ENCODE measurements at places on chromosomes 11 and 22.

DNA sequence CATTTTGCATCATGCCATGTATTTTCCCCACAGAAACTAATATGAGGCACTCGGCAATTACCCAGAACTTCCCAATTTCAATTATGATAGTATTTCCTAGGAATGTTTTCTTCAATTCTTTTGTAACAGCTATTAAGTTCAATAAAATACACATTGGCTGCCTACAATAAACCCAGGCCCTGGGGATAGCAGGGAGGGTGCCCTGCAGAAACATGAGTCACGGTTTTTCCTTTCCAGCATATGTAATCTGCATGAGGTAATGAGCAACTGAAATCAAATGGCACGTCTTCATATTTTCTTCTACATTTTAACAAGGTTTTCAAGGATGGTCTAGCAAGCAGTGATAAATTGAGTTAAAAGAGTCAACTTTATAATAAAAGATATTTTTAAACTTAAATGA lies 32.0 kb downstream of the GUCY1A2 start:
- no peak for DNase-seq

GRCh38 chr22:41619979-41620588 lies 759 bp downstream of the DESI1 start:
- DNase-seq, result peak; percentile 52

- peak; percentile 78 for DNase-seq
Observed at GRCh38 chr11:117953024-117953671, 23.9 kb upstream of the TMPRSS13 start.

GRCh38 chr11:106306942-106307341 lies 229.5 kb downstream of the AASDHPPT start:
- DNase-seq, result no peak

GRCh38 chr11:115873813-115874212 lies 369.6 kb upstream of the CADM1 start:
- DNase-seq, result peak; percentile 60

DNA sequence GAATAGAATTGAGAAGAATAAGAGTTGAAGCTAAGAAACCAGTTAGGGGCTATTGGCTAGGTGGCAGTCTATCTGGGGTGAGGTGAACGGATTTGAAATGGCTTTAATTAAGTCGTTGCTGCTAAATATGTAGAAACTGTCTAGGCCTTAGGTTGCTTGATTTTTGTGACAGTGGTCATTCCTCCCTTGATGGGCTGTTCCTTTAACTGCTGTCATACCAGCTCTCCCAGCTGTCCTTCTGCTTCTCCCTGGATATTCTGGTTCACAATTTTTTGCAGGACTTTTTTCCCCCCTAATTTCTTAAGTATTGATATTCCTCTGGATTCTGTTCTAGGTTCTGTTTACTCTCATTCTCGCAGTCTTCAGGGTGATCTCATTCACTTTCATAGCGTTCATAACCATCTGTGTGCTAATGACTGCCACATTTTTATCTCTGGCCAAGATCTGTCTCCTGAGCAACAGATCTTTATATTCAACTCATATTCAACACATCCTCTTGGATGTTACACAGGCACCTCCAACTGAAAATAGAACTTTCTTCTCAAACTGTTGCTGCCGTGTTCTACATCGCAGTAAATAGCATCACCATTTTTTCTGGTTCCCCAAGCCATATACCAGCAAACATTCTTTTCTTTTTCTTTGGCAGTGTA lies 134.1 kb downstream of the UVRAG start:
- no peak for DNase-seq

GRCh38 chr11:118438314-118438931 lies 2.1 kb downstream of the KMT2A start:
- peak; percentile 90 for DNase-seq

GRCh38 chr11:130003717-130004001 lies 1.0 kb upstream of the PRDM10 start:
- DNase-seq, result no peak

- DNase-seq, result peak; percentile 46
Observed at GRCh38 chr11:20477418-20478090, 90.0 kb downstream of the PRMT3 start.

GRCh38 chr11:66363187-66363601 lies 8.4 kb downstream of the SLC29A2 start:
- no peak for DNase-seq

- no peak for DNase-seq
Observed at GRCh38 chr22:38314051-38314932, 2.9 kb downstream of the CSNK1E start.

DNA sequence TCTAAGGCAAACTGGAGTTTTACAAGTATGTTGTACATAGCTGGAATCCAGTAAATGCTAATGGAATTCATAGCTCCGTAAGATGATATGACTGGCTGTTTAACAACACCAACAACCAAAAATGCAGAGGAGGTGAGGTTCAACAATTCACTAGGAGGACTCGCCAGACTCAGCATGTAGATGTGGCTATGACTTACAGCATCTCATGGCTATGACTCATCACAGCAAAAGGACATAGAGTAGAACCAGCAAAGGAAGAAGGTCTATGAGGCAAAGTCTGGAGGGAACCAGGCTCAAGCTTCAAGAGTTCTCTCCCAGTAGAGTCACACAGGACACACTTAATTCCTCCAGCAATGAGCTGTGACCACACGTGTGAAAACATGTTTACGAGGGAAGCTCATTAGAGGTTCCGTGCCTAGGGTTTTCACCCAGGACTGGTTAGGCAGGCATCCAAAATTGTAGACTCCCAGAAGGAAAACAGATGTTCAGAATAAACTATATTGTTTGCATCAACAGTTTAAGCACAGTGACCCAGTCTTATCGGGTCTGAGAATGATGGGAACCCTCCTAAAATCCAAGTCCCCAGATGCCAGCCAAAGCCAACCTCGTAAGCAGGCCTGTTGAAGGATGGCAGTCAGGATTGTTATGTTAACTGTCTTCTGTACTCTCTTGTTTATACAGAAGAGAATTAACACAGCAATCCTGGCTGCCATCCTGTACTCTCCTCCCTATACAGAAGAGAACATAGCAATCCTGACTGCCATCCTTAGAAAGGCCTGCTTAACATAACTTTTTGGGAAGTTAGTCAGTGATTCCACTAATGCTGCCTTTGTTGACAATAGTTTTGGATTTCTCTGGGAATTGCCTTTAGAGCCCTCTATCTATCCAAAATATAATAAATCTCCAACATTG lies 116.6 kb downstream of the LARGE1 start:
- DNase-seq, result no peak

DNA sequence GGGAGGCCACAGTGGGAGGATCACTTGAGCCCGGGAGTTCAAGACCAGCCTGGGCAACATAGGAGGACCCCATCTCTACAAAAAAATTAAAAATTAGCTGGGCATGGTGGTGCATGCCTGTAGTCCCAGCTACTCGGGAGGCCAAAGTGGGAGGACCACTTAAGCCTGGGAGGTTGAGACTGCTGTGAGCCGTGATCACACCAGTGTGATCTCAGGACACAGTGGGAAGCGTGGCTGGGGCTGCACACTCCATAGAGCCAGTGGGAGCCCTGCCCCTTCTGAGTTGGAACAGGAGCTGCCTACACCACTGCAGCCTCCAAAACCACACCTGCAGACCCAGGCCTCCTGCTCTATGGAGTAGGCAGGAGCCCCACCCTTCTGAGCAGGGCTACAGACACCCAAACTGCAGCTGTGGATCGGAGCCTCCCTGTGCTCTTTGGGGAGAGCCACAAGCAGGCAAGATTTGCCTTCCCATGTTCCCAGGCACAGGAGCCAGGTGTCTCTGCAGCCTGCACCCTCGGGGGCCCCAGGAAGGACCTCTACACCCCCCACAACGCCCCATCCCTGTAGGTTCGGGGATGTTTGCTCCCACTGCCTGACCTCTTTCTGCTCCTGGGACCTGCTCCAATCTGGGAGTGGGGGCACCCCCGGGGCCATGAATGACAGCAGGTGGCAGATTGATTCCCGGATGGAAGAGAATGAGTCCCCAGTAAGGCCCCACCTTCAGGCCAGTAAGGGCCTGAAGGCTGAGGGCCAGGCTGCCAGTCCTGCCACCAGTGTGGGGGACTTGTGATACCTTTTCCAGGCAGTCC lies 245.4 kb downstream of the BUD13 start:
- no peak for DNase-seq

GRCh38 chr11:21769188-21769587 lies 423.7 kb upstream of the ANO5 start:
- DNase-seq, result no peak

DNA sequence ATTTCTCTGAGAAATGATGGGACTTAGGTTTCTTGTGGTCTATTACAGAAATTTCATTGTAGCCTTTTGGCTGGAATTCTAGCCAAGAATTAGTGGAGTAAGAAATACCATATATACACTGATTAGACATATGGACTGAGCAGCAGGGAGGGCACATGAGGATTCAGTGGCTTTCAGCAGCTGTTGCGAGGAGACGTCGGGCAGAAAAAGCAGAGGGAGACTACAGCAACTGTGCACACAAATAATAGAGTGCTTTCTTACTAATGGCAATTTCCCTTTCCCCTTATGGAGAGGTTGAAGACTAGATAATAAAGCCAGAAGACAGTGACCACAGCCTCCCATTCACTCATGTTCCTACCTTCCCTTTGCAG lies 35.4 kb upstream of the CCDC34 start:
- no peak for DNase-seq

GRCh38 chr11:13136272-13136596 lies 127.1 kb downstream of the RASSF10 start:
- DNase-seq, result no peak

GRCh38 chr11:111230122-111230465 lies 15.4 kb upstream of the POU2AF2 start:
- DNase-seq, result no peak

GRCh38 chr11:35029979-35030682 lies 108.8 kb upstream of the CD44 start:
- DNase-seq, result peak; percentile 57

DNA sequence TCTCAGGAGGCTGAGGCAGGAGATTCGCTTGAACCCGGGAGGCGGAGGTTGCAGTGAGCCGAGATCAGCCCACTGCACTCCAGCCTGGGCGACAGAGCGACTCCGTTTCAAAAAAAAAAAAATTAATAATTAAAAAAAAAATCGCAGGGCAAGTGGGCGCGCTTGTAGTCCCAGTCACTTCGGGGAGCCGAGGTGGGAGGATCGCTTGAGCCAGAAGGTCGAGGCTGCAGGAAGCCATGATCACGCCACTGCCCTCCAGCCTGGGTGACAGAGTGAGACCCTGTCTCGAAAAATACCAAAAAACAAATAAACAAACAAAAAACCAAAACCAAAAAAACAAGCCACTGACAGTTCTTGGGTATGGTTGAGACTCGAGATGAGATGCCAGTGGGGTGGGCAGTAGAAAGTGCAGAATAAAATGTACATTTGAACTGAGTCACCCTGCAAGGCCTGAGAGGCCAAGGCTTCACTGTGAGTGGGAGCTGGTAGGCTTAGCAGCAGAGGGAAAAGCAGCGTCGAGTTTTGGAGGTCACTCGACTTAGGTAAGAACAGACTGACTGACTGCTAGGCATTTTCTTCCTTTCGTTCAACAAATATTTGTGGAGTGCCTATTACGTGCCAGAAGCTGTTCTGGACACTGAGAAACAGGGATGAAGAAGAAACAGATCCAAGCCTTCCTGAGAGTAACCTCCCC lies 635 bp upstream of the LDHA start:
- DNase-seq, result peak; percentile 78

- no peak for DNase-seq
Observed at GRCh38 chr11:44029507-44029845, 18.3 kb upstream of the ACCSL start.

- peak; percentile 91 for DNase-seq
Observed at GRCh38 chr11:39541945-39542351, 1917.5 kb downstream of the LRRC4C start.

GRCh38 chr11:45670386-45671135 lies 5.1 kb upstream of the CHST1 start:
- DNase-seq, result no peak

DNA sequence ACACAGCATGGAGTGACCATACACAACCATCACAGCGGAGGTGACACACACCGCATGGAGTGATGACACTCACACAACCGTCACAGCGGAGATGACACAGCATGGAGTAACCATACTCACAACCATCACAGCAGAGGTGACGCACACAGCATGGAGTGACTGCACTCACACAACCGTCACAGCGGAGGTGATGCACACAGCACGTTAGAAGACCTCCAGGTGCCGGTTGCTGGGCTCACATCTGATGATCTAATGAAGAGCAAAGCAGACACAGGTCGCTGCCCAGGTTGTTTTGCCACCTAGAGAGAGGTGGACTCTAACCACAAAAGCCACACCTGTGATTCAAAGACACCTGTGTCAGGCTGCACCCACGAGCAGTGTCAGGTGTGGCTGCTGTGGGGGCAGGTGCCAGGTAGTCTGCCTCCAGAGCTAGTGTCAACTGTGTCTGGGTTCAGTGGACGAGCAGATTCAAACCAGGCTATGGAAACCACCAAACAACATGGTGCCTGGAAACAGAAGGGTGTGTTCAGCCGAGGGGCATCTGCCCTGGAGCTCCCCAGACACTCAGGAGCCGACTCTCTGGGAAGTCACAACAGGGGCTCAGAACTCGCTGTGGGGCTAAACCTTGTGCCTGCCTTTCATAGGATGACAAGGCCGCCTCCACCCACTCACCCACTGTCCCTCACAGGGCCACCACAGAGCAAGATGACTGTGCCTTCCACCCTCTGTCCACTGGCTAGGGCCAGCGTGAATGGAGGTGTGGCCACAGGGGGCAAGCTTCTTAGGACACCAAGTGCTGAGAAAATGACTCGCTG lies 608.2 kb downstream of the TBC1D22A start:
- no peak for DNase-seq

DNA sequence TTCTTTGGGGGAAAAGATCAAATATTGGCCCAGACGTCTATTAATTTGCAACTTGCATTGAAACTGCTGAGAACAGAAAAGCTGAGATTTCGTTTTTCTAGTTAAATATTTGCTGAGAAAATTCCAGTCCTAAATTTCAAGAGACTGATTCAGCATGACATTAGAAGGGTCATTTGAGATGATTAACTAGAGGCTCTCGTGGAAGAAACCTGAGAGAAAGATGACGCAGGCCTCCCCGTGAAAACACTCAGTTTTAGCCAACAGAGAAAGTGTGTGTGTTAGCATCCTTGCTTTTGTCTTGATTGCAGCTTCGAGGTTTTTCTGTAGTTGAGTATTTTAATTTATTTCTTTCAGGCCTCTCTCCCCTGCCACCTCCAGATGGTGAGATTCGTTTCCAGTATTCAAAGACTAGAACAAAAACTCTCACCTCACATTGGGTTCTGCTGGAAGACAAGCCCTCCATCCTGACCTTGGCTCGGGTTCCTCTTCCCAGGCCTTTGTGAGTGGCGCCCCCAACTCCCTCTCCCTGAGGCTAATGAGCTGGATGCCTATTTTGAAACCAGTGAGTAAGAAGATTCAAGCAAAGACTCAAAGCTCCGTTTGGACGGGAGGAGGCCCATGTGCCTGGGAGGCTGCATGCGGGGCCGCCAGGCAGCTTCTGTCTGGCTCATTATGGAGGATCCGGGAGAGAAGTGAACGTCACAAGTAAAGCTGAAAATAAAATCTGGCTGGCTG lies 52.4 kb downstream of the CELSR1 start:
- no peak for DNase-seq

- DNase-seq, result peak; percentile 10
Observed at GRCh38 chr22:37105154-37105553, 4.4 kb downstream of the TMPRSS6 start.

Measured in OCI-M1 (cell line).